ENCODE measurements at places on chromosomes 12 and 14. TPM values are rescaled to one million over a fixed set of nuclear protein-coding genes. Genes with fewer than 3 reads are reported as not detected.

The KERA gene
- not detected for total RNA-seq

The PTPRR gene
- 0.67 TPM for total RNA-seq

The HOXC12 gene
- total RNA-seq = 0.44 TPM

The APOF gene
- 0.49 TPM for total RNA-seq

The STON2 gene
- 24.3 TPM for total RNA-seq

The SIRT4 gene
- total RNA-seq = 1.3 TPM

The KRT73 gene
- total RNA-seq = not detected

The DTX1 gene
- total RNA-seq = 31.7 TPM

The A2M gene
- 223 TPM for total RNA-seq

The PZP gene
- total RNA-seq = 0.27 TPM

The RBMS2 gene
- 10.7 TPM for total RNA-seq

- no peak for ATAC-seq
Observed at GRCh38 chr12:12467688-12468261, 94.9 kb downstream of the DUSP16 start.

DNA sequence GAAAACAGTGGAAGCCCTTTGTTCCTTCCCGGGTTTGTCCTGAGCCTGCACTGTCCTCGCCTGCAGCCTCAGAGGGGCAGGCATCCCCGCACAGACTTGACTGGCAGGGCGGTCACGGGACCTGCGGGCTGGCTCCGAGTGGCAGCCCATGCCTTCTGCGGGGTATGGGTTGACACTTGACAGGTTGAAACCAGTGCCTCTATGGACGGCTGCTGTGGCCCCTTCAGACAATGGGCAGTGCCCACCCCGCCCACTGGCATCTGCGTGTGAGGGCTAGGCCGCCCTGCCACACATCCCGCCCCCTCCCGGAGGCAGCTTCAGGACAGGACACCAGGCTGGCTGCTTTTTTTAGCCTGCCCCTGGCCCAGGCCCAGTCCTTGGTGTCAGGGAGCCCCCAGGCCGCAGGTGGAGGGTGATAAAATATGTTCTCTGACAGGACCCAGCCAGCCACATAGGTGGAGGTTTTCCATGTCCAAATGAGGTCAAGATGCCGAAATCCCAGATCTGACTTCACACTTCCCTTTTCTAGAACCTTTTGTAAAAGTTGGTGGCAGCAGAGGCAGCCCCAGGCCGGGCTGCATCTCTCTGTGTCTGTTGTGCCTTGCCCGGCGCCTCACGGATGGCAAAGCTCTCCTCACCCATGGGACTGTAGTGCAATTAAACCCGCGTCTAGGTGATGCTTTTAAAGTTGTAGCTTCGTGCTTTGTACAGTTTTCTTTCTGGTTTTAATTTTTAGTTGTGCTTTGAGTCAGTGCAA is 10.0 kb downstream of the ANKRD9 start:
- ATAC-seq = no peak

- ATAC-seq = no peak
Observed at GRCh38 chr14:95361373-95362137, 41.8 kb upstream of the CLMN start.

DNA sequence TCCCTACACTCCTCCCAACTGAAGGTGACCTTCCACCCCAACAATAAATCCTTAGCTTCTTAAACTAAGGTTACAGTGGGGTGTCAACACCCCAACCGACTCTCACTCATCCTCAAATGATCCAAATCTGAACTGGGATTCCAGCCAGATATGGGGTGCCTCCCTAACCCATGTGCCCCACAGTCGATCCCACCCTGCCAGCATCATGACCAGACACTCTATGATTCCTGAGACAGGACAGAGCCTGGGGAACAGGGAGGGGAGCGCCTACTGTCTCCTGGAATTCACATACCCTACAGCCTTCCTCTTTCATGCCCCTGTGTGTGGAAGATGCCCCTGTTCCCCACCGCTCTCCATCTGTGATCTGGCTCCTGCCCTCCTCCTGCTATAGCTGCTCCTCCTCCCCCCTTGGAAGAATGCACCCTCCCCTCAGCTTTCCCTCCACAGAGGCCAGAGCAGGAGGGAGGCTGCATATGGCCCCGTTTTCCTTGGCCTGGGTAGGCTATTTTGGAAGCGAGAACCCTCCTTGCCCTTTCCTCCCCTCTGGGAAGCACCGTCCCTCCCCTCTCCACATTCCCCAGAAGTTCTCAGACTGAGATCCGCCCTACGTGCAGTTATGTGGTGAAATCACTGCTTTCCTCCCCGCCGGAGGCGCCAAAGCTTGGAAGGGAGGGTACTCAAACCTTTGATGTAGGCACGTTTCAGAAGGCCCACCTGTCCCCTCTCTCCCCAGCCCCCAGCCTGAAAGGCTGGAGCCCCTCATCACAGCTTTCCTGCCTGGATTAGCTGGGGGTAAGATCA is 48.0 kb downstream of the SMUG1 start:
- peak; percentile 76 for ATAC-seq

- ATAC-seq = no peak
Observed at GRCh38 chr12:124779161-124780141, 84.2 kb downstream of the SCARB1 start.

- ATAC-seq = no peak
Observed at GRCh38 chr14:22268875-22269274, 320.1 kb downstream of the DAD1 start.

DNA sequence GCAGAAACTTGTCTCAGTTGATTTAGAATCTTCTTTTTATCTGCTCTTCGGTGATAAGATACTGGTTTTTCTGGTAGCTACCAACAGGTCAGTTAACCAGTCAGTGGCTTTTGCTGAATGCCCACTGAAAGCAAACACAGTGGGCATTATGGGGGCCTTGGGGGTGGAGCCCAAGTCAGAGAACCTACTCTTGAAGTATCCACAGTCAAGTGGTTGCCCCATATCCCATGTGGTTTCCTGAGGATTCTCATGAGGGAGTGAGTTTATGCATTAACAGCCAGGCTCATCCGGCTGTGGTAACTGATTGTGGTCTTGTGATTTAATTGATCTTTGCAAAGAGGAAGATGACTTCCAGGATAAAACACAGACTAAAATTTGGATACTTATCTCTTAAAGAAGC is 83.7 kb downstream of the ST8SIA1 start:
- ATAC-seq = no peak

GRCh38 chr14:53452005-53452673 is 299.0 kb upstream of the DDHD1 start:
- no peak for ATAC-seq

DNA sequence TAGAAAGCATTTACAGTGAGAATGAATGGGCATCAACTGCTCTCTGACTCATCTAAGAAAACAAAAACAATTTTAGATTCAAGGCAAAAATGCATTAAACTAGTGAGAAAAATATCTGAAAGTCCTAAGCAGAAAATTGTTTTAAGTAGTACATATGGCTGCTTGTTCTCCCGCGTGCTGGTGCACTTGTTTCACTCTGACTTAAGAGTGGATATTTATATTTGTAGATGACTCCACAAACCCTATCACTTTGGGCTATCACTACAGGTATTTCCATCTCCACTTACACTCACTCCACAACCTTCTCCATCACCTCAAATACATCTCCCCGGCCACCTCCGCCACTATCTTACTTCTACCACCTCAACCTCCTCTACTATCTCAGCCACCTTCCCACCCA is 253.9 kb upstream of the EGLN3 start:
- no peak for ATAC-seq

DNA sequence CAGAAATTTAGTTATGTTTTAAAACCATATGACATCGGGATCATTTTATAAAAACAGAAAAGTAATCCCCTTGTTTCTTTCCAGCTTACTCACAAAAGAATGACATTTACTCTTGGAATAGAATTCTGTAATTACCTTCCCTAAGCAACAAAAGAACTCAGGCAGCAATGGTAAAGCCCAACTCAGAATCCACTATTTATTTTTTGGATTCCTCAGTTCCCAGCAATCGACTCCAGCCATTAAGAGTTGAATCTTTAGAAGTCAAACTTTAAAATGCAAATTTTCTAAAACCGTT is 65.9 kb downstream of the FOXN3 start:
- peak; percentile 4 for ATAC-seq

DNA sequence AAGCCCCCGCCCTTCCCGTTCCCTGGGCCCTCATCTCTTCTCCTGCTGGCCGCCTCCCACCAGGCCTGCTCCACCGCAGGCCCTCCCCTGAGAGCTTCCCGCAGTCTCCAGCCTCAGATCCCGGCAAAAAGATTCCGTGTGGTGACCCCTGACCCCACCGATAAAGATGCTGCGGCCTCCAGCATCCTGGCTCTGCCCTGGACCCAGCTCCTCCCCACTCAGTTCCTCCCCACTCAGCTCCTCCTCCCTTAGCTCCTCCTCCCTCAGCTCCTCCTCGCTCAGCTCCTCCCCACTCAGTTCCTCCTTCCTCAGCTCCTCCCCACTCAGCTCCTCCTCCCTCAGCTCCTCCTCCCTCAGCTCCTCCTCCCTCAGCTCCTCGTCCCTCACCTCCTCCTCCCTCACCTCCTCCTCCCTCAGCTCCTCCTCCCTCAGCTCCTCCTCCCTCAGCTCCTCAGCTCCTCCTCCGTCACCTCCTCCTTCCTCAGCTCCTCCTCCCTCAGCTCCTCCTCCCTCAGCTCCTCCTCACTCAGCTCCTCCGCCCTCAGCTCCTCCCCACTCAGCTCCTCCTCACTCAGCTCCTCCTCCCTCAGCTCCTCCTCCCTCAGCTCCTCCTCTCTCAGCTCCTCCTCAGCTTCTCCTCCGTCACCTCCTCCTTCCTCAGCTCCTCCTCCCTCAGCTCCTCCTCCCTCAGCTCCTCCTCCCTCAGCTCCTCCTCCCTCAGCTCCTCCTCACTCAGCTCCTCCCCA is 17.0 kb downstream of the NOC4L start:
- ATAC-seq = no peak

DNA sequence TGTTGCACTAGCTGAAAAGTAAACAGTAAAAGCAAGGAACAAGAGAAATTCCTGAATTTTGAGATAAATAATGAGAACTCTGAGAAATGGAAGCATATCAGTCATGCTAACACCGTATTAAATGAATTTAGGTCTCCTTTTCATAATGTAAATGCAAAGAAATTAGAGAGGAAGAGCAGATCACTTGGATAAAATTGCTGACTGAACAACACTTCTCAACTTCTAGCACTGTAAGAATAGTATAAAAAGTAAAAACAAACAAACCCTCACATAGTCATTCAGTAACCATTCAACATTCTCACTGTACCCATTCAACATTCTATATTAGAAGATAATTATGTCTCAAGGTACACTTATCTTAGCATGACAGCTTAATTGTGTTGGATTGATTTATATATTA is 217.3 kb upstream of the LRFN5 start:
- no peak for ATAC-seq

- ATAC-seq = no peak
Observed at GRCh38 chr12:108745641-108746040, 14.3 kb upstream of the CORO1C start.

- peak; percentile 3 for ATAC-seq
Observed at GRCh38 chr12:62260733-62261683, 804 bp downstream of the USP15 start.

GRCh38 chr12:9642606-9643265 is 26.8 kb upstream of the CLEC2D start:
- ATAC-seq = no peak

DNA sequence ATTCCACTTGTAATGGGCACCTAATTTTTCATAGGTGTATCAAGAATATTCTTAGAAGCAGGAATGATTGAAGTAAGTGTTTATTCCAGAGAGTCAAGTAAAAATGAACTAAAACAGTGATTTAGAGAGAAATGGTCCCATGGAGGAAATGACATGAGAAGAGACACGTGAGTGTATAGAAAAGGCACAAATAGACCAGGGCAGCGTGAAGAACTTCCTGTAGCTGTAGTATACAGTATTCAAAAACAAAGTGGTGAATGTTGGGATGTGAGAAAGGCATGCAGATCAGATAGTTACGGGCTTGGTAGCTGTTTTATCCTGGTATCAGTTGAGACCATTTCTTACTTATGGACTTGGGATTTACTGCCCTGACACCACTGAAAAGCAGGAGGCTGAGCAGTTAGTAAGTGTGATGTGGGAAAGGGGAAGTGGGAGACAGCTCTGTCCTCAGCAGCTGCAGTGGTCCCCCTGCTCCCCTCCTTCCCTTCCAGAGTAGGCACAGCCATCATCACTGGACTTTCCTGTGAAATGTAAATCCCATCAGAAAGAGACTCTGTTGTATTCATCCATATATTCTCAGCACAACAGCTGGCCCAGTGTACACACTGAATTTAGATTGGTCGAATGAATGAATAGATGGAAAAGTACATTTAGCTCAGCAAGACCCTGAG is 16.8 kb upstream of the TESPA1 start:
- ATAC-seq = no peak

DNA sequence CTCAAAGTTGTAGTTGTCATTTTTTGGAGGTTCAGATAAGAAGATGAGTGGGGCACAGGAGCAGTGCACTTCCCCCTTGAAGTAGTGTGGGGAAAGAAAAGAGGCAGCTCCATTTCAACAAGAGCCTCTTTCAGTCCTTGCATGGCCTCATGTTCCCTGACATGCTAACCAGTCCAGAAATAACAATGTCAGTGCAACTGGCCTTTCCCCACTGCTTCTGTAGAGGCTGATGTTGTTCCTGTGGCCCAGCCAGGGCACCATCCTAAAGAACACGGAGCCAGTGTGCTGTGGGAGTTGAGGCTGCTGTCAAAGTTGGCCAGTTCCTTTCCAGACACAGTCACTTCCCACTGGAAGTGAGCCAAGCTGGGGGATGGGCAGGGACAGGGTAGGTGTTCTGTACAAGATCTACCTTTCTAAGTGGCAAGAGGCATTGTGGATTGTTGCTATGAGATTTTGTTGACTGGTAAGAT is 77.7 kb upstream of the SLC38A2 start:
- no peak for ATAC-seq

DNA sequence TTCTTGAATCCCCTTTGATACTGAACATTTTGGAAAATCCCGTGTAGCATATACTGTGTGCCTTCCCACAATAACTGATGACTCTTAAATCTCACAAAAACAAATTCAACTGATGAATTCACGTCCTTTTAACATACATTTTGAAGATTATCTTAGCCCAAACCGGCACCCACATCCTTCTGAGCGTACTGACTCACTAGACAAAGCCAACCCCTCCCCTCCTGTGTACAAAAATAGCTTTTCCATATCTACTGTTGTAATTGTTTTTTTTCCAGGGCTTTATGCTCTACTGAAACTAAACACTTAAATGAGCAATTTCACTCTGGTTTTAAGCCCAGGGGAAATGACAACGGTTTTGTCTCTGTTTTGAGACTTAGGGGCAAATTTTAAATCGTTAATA is 109.4 kb upstream of the ATF7IP start:
- ATAC-seq = peak; percentile 4

GRCh38 chr14:71244341-71244740 is 337.1 kb downstream of the PCNX1 start:
- no peak for ATAC-seq

- ATAC-seq = no peak
Observed at GRCh38 chr12:65325183-65325582, 46.7 kb downstream of the MSRB3 start.

DNA sequence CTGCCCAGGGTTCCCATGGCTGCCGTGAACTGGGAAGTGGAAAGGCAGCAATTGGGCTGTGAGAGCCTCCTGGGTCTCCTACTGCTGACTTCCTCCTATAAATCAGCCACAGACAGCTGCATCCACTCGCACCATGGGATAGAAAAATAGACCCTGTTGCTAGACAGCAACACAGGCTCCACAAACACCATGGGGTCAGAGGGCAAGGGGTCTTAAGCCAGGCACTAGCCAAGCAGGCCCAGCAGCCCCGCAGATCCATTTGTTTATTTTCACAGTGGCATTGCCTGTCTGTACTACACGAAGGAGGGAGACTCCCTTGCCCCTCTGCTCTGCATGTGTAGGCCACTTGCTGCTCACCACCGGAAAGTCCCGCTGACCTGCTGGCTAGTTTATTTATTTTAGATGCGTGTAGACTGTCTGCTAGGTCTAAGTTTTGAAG is 139.8 kb downstream of the DACT1 start:
- ATAC-seq = peak; percentile 71

GRCh38 chr12:112645586-112645985 is 146.0 kb upstream of the RPH3A start:
- no peak for ATAC-seq

Data from motor neuron (in vitro differentiated cells).